ENCODE measurements at places on chromosomes 1 and 21.

DNA sequence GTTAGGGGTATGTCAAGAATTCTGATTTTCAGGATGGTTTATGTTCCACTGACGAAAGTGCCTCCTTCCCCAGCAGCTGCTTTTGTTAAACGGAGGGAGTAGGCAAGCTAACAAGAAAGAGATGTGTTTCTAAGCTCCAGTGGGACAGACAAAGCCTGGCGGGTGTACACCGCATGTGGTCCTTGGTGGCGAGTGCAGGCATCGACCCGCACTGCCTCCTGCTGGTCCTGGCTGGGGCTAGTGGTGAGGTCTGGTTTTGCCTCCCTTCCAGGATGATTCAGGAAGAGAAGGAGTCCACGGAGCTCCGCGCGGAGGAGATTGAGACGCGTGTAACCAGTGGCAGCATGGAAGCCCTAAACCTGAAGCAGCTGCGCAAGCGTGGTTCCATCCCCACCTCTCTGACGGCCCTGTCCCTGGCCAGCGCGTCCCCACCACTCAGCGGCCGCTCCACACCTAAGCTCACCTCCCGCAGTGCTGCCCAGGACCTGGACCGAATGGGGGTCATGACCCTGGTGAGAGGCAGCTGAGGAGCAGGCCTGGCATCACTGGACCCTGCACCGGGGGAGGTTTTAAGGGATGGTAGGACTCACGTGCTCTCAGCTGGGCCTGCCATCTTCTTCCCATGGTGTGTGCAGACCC is 29.0 kb downstream of the PPFIA4 start:
- DNase-seq, result no peak

DNA sequence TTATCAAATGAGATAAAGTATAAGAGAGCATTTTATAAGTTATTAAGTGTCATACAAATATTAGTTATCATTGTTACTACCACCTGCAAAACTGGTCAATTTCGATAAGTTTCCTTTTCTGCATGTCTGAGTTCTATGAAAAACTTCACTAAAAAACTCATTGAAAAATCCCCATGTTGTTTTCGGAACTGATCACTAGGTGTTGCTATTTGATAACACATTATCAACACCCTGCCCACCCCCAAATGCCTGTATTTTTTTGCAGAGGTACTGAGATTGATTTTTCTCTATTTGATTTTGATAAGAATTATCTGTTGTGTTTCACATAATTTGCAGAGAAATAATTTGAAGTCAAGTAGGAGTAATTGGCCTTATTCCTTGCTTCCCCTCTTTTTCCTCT is 22.1 kb upstream of the DISP1 start:
- peak; percentile 21 for DNase-seq

- no peak for DNase-seq
These were observed 66.8 kb downstream of the SLC27A3 start for GRCh38 chr1:153842006-153842471.

- DNase-seq, result no peak
These were observed 77.6 kb downstream of the PGBD5 start for GRCh38 chr1:230348386-230349019.

DNA sequence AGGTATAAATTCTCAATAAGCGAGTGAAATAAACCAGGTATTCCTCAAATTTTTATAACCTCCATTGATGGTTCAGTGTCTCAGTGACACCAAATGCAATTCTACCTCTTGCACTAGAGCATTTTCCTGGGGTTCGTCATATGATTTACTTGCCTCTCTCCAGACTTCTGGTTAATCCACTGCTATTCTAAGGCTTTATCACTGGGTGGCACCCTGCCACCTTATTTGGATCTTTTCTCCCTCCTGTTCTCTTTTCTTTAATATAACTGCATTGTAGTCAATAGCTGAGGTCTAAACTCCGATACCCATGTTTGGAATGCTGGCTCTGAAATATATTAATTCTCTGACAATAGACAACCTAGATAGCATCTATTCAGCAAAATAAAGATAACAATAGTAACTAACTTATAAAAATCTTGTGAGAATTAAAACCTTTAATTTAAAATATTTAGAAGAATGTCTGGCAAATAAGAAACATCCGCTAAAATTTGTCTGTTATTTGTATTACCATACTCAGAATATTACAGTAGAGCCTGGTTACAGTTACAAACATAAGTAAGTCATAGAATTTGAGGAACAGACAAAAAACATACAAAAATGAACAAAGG is 436.4 kb downstream of the PLA2G4A start:
- DNase-seq, result peak; percentile 55

DNA sequence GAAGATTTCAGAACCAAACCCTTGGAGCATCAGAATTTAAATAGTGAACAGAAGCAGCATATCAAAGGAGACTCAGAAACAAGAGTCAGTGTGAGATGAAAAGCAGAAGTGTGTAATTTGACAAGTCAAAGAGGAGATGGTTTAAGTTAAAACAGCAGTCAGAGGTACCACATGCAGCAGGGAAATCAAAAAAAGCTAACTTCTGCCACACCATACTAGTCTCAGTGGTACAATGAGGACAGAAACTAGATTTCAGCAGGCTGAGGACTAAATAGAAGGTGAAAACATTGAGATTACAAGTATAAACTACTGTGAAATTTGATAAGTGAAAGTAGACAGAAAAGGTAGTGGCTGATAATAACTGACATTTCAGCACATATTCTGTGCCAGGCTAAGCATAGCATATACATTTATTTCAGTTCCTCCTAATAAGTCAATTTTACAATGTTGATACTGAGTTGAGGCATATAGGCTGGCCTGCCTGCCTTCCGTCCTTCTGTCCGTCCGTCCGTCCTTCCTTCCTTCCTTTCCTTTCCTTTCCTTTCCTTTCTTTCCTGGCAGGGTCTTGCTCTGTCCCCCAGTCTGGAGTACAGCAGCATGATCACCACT is 12.6 kb downstream of the SUCO start:
- DNase-seq, result no peak

GRCh38 chr1:6440198-6441126 is 15.9 kb downstream of the ESPN start:
- peak; percentile 59 for DNase-seq

DNA sequence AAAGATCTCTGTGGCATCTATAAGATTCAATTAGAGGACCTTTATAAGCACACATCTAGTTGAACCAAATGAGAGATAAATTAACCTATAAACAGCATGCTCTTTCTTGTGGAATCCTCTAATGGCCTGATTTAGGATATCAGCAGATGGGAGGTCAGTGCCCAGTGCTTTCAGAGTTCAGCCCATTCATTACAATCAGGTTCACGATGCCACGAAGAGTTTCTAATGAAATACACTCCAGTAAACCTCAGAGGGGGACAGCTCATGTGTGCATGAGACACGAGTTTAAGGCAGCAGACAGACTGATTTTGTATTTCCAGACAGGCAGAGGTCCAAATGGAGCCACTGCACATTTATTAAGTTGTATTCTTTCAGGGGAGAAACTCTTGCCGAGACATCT is 544.4 kb upstream of the PKN2 start:
- DNase-seq, result no peak

- no peak for DNase-seq
These were observed 21.2 kb upstream of the ZP4 start for GRCh38 chr1:237911911-237912310.

GRCh38 chr21:39461419-39461818 is 9.6 kb downstream of the SH3BGR start:
- no peak for DNase-seq

GRCh38 chr1:3402258-3403010 is 52.0 kb upstream of the ARHGEF16 start:
- no peak for DNase-seq

- no peak for DNase-seq
These were observed 23.2 kb downstream of the HIVEP3 start for GRCh38 chr1:41895552-41895951.

DNA sequence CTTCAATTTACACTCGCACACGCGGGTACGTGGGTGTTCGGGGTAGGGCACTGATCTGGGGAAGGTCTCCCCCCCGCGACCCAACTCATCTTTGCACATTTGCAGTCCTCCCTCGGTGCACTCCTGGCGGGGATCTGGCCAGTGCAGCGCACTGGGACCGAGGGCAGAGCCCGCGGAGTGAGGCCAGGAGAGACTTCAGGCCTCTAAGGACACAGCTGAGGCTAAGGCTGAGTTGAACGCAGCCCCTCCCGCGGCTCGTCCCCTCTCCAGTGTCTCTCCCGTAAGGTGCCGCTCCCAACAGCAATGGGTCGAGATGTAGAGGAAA is 936 bp upstream of the NCAM2 start:
- DNase-seq, result no peak

- DNase-seq, result no peak
These were observed 232.9 kb upstream of the COA6 start for GRCh38 chr1:234140388-234140787.

DNA sequence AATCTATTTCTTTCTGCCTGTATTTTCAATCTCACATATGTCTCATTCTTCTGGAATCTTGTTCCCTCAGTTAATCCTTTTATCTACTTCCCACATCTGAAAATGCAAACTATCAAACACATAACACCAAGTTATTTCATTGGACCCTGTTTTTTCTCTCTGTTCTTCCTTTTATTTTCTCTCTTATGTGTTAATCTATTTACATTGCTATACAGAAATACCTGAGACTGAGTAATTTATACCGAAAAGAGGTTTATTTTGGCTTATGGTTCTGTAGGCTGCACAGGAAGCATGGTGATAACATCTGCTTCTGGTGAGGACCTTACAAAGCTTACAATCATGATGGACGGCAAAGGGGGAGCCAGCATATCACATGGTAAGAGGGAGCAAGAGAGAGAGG is 247.6 kb downstream of the TGFB2 start:
- DNase-seq, result peak; percentile 67

- DNase-seq, result no peak
These were observed 48.8 kb downstream of the DISP3 start for GRCh38 chr1:11527541-11528452.

- peak; percentile 86 for DNase-seq
These were observed 126.2 kb downstream of the GIPC2 start for GRCh38 chr1:78171736-78172590.

DNA sequence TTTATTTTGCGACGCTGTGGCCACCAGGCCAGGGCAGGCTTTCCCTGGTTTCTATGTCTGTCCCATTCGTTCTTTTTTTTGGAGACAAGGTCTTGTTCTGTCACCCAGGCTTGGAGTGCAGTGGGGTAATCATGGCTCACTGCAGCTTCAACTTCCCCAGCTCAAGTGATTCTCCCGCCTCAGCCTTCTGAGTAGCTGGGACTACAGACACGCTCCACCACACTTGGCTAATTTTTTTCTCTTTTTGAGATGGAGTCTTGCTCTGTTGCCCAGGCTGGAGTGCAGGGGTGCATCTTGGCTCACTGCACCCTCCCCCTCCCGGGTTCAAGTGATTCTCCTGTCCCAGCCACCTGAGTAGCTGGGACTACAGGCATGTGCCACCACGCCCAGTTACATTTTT is 43.4 kb upstream of the WNT4 start:
- DNase-seq, result no peak

GRCh38 chr1:180231506-180231921 is 1.4 kb downstream of the LHX4 start:
- DNase-seq, result peak; percentile 57

DNA sequence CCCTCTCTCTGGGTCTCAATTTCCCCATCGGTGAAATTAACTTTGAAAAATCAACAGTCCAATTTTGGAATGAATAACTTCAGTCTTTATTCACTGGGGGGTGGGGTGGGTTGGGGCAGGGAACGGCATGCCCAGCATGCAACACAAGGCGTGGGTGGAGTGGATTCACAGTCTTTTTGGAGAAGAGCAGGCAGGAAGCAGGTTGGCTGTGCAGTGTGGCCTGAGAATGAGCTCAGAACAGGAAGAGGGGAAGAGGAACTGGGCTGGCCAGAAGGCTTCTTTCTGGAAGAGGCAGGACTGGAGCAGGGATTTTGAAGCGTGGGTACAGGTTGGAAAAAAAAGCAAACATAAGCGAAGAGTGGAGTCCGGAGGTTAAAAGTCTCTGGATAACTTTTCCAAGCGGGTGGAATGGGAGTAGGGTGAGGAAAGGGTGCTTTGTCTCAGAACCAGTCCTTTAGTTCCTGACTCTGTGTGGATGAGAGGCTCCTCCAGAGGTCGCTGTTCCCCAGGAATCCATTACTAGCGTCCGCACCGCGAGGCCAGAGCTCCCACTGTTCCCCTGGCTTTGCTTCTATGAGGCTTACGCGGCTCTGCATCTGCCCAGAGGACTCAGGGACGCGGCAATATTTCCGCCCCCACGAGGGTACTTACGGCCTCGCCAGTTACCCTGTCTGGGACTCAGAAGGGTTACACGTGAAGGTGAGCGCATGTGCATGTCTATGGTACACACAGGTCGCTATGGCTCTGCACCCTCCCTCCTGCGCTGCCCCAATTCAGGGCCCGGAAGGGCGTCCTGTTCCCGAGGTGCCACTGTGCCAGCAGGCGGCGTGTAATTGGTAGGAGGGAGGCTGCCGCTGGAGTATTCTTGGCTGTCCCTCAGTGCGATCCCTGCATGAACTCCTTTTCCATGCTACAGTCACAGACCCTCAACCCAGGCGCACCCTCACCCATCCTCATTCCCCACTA is 5.5 kb upstream of the FOXD2 start:
- no peak for DNase-seq

DNA sequence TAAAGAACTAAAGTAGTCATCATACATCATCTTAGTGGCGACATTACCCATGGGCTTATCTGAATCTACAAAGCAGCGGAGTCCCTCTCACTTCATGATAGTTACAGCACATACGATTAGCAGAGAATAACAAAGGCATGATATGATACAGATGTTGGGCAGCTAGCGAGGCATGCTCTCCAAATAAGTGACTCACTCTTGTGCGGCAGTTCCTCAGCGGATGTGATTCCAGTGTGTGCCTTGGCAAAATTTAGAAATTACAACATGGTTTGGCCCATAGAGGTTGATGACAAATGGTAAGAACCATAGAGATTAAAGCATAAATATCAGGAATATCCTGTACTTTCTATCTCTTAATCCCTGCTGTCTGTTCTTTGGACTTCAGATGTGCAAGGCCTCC is 48.1 kb upstream of the PAXBP1 start:
- no peak for DNase-seq
